ENCODE measurements at places on chromosomes 7 and 10.
A peak's percentile ranks its signal among the peaks of the same experiment; 100 is the strongest.

DNA sequence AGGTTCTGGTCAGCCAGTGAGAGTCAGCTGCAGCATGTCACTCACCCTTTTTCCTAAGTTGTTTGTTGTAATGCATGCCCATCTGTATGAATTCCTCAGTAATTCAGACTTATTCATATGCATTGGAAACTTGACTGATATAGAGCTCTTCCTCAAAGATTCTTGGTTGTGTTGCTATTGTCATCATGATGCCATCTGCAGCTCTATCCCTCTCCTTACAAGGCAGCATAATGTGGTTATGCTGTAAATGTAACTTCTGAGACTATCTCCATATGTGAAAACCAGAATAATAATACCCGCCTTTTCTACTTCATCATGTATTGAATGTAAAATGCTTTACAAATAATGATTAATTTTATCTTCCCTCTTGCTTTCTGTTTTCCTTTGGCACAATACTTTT lies 252.6 kb upstream of the MTPN start:
- no peak for DNase-seq

GRCh38 chr7:149799397-149800168 lies 26.2 kb upstream of the ZNF467 start:
- no peak for DNase-seq

- no peak for DNase-seq
Observed at GRCh38 chr7:82741493-82741892, 297.9 kb upstream of the CACNA2D1 start.

DNA sequence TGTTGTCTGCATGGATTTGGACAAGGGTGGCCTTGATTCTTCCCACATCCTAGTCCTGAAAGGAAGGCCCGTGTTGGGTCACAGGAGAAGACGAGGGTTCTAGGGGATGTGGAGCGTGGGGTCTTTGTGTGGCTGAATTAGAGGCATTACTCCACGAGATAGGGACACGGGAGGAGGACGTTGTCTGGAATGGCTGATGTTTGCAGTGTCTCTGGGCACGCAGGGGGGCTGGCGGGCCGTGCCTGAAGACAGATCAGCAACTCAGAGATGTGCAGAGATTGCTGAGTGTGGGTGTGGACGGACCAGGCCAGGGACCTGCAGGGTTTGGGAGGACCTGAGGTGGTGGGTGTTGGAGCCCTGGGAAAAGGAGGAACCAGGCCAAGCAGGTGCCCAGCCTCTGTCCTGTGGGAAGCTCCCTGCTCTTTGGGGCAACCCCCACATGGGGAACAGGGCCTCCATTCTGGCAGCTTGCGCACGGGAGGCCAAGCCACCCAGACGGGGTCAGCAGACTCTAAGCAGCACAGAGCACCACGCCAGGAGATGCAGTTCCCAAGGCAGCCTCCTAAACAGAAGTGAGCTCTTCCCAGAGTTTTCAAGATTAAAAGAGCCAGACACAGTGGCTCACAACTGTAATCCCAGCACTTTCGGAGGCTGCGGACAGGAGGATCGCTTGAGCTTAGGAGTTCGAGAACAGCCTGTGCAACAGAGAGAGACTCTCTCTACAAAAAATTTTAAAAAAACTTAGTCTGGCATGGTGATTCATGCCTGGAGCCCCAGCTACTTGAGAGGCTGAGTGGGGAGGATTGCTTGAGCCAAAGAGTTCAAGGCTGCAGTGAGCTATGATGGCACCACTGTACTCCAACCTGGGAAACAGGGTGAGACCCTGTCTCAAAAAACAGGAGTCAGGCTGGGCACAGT lies 71.0 kb upstream of the GTF2I start:
- DNase-seq, result peak; percentile 25

GRCh38 chr10:113967126-113967525 lies 76.5 kb upstream of the ADRB1 start:
- no peak for DNase-seq
